Fibroblast of villous mesenchyme (primary cell): ENCODE measurements at places on chromosomes 5 and 9. TPM values are rescaled to one million over a fixed set of nuclear protein-coding genes. Genes with fewer than 3 reads are reported as not detected.

DNA sequence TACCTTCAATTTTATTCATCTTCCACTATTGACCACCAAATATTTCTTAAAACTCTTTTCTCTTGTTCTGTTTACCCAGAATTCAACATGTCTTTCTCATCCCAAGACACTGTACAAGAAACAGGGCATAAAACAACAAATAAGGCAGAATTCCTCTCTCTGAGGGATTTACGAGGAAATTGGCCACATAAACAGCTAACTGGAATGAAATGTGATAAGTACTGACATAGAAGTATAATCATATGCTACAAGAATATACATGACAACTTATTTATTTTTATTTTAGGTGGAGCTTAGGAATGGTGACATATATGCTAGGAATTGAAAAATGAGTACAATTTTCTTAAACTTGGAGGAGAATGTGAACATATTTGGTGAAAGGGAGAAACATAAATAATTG lies 48.8 kb upstream of the FBN2 start:
- DNase-seq = peak; percentile 33

Gene GGTA1
- total RNA-seq = not detected in 2 replicates

DNA sequence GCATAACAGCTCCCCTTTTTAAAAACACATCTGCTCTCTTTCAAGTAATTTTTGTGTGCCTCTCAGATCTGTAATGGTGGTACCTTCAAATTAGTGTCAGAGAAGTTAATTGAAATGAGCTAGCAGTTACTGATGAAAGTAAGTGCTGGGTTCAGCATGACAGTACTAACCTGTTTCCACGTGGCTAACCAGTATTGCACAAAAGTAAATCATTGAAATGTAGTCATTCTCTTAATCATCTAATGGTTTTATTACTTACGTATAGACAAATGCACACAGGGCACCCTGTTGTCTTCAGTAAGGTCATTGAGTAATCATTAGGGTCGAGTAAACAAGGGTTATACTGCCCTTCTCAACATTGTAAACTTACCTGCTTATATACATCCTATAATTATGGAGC lies 157.8 kb upstream of the PRR16 start:
- DNase-seq = no peak

Gene MEGF9
- 4.3 and 5.5 TPM in 2 replicates for total RNA-seq

DNA sequence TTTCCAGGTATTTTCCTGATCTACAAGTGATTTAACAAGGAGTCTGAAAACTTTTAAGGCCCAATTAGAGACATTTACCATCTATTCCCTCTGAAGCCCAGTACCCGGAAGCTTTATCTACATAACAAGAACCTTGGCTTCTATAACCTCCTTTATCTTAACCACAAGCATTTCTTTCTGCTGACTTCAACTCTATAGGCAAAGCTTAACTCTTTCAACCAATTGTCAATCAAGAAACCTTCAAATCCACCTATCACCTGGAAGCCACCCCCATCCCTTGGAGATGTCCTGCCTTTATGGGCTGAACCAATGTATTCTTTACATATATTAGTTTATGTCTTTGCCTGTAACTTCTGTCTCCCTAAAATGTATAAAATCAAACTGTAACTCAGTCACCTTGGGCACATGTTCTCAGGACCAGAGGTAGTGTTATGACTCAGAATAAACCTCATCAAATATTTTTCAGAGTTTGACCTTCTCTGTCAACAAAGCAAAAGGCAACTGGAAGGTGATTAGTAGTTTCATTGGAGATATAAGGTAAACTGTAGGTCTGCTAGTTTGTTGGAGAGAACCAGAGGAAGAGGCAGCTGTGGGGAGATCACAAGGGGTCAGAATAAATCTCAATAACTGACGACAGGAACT lies 13.0 kb upstream of the RIMOC1 start:
- DNase-seq = no peak
